ENCODE measurements at places on chromosomes 6 and 20. TPM values are rescaled to one million over a fixed set of nuclear protein-coding genes. Genes with fewer than 3 reads are reported as not detected.

GRCh38 chr6:10514049-10514780 lies 6.9 kb upstream of the GCNT2 start:
- DNase-seq, result no peak

GRCh38 chr20:1429143-1429728 lies 36.4 kb upstream of the FKBP1A start:
- no peak for DNase-seq

GRCh38 chr6:56949265-56949664 lies 5.6 kb upstream of the BEND6 start:
- DNase-seq, result no peak

DNA sequence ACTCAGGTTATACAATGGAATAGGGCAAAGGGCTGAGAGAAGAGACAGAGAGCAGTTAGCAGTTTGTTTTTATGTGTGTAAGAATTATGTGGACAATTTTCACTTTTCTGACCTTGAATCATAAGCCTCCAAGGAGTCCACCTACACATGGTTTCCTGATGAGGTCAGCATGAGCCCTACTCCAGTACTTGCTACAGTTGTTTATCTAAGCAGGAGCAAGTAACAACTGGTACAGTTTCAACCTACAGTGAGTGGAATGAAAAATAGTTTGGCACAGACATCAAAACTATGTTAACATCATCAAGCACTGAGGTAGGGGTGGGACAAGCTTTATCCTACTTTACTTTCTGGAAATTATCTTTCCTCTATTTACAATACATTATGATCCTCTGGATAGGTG lies 426.7 kb upstream of the ID4 start:
- no peak for DNase-seq

DNA sequence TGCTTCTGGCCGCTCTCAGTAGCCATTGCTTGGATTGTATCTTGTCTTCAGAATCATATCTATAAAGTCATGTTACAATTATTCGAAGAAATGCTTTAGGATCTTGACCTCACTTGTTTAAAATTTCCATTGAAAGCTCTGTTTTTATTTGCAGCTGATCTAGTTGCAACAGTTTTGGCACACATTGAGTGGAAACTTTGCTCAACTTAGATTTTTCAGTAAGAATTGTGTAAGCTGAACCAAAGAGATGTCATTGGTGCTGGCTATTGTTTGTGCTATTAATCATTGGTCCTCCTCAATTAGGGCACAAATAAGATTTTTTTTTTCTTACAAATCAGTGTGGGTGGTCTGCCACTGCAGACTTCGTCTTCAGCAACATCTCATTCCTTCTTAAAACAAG lies 649.2 kb downstream of the MMUT start:
- no peak for DNase-seq

GRCh38 chr6:84135291-84135690 lies 92.2 kb downstream of the CEP162 start:
- no peak for DNase-seq

GRCh38 chr6:11722805-11723631 lies 55.6 kb downstream of the ADTRP start:
- no peak for DNase-seq

GRCh38 chr6:170052991-170053821 lies 237.7 kb downstream of the DLL1 start:
- no peak for DNase-seq

GRCh38 chr6:50276771-50277261 lies 227.1 kb upstream of the DEFB112 start:
- no peak for DNase-seq

GRCh38 chr20:42531508-42531961 lies 658.2 kb downstream of the PTPRT start:
- no peak for DNase-seq

GRCh38 chr6:137646484-137646883 lies 152.3 kb upstream of the OLIG3 start:
- DNase-seq, result no peak

DNA sequence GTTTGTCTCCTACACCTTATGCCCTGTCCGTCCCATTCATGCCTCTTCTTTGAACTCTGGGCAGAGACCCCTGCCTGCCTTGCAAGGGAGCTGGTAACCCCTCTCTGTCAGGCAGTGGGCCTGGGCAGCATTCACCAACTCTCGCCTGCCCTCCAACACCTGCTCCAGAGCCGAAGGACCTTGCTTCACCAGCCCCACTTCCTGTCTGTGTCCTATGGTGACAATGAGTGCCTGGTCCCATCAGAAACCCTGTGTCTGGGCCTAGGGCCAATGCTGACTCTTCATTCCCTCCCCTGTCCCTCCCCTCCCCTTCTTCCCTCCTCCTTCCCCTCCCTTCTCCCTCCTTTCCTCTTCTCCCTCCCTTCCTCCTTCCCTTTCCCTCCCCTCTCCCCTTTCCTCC lies 22.8 kb upstream of the PCMTD2 start:
- no peak for DNase-seq

GRCh38 chr6:33213166-33213988 lies 5.1 kb downstream of the RING1 start:
- no peak for DNase-seq

DNA sequence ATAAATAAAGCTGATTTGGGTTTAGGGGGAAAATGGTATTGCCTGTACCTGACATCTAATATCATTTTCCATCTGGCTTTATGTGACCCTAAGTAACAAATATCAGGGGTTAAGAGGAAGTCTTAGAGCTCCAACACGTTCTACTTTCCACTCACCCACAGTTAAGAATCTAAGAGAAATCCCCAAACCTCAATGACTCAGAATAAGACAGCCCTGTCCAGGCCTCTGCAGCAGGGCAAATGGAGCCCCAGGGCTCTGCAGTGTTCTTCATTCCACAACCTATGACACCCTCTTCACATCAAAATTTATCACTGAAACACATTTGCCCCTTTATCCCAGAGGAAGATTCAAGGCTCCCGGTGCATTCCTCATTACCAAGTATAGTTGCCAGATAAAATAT lies 20.3 kb upstream of the TENT5A start:
- DNase-seq, result peak; percentile 63

DNA sequence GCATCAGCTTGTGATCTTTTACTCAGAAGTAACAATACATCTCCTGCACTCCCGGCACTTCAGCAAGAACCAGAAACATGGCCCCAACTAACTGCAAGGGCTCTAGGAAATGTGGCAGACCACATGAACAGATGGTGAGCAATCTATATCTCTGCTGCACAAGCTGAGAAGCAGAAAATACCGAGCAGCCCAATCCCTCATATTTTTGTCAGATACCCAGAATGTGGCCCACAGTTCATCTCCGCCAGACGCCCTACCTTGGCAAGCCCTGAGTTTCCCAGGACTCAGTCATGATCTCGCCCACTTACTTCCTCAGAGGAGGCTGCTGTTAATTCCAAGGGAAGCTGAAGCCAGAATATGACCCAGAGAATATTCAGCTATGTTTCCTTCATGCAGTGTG lies 63.1 kb upstream of the PHACTR1 start:
- DNase-seq, result no peak

DNA sequence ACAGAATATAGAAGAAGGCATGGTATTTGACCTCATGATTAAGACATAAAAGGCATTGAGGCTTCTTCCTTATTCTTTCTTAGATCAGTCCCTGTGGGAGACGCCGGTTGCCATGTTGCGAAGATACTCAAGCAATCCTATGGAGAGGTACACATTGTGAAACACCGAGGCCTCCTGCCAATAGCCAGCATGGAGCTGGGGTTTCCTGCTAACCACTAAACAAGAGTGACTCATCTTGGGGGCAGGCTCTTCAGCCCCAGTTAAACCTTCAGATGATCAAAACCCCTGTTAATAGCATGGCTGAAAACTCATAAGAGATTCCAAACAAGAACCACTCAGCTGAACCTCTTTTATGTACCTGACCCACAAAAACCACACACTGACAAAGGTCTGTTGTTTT lies 478.8 kb downstream of the CD83 start:
- peak; percentile 3 for DNase-seq

GRCh38 chr6:24060982-24061754 lies 64.8 kb upstream of the NRSN1 start:
- DNase-seq, result no peak

Gene RSPO3
- polyA plus RNA-seq, result not detected

Gene TPX2
- 39.2 TPM for polyA plus RNA-seq

All from BJ (cell line).